Dermis microvascular lymphatic vessel endothelial cell (primary cell): ENCODE measurements at places on chromosomes 1 and 21. TPM values are rescaled to one million over a fixed set of nuclear protein-coding genes. Genes with fewer than 3 reads are reported as not detected.

POLR3GL gene
- total RNA-seq, result 12.4 and 12.6 TPM in 2 replicates

KIF17 gene
- 22.0 and 24.0 TPM in 2 replicates for total RNA-seq

NR5A2 gene
- 2.5 and 4.9 TPM in 2 replicates for total RNA-seq

PLPPR5 gene
- not detected in 2 replicates for total RNA-seq

ANGPTL1 gene
- total RNA-seq, result not detected in 2 replicates
